ENCODE measurements at places on chromosomes 3 and 15.

DNA sequence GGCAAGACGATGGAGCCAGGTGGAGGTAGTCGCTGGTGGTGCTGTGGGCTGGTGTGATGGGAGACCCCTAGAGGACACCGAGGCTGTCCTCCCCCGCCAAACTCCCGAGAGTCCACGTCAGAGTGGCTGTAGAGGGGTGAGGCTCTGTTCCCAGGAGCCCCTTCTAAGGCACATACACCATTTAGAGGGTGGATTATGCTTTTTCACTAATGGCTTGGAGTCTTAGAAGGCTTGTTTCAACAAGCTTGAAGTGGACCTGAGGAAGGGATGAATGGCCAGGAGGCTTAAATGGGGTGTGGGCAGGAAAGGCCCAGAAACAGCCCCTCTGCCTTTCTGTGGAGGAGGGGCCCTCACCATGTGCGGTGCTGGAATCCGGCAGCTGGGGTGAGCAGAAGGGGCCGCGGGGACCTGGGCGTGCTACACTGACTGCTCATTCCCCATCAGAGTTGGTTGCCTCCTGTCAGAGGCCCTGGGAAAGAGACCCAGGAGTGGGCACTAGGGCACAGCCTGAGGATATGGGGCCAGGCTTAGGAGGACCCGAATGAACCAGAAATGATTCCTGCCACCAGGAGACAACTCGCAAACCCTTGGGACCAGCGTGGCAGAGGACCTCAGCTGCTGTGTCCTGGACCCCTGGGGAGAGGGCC lies 66.2 kb downstream of the FEM1B start:
- no peak for DNase-seq

- DNase-seq = no peak
These were observed 14.5 kb downstream of the IGDCC3 start for GRCh38 chr15:65363306-65363705.

- DNase-seq = no peak
These were observed 85.5 kb downstream of the FLNB start for GRCh38 chr3:58093574-58094195.

GRCh38 chr3:41095702-41096101 lies 103.6 kb upstream of the CTNNB1 start:
- no peak for DNase-seq

DNA sequence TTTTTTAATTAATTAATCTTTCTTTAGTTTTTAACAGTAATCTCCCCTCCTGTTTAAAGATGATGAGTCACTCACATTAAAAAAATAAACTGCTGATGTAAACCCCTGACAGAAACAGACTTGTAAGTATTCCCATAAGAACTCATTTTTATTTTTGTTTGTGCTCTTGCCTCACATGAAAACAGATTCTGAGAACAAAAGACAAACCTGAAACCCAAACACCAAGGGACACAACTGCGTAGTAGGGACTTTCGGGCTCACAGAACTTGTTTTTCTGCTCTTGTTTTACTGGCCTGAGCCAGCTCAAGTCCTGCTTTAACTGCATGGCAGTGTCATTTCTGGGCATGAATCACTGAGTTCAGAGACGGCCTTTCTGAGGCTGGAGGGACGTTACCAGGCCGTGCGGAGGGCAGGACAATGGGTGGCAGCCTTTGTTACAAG lies 600.8 kb downstream of the FOXP1 start:
- no peak for DNase-seq

DNA sequence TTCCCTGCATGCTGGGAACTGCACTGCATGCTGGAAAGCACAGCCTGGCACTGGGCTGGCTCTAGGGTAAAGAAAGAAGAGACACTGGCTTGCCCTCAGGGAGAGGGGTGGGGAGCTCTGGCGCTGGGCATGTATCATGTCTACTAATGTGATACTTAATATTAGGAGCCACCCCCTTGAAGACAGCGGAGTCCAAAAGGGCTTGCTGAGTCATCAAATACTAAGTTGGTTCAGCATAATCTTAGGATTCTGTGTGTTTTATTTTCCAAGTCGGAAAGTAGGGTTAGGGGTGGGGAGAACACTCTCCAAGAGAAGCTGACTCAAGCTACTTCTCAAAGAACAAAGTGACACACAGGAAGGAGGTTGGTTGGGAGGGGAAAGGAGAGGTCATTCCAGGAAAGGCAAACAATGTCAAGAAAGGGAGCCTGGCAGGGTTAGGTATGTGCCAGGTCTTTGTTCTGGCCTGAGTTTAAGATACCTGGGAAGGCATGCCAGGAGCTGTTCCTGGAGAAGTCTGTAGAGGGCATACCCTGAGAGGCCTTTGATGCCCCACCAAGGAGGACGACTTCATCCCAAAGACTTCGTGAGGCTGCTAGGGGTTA lies 237.8 kb upstream of the NR2E3 start:
- DNase-seq = no peak

DNA sequence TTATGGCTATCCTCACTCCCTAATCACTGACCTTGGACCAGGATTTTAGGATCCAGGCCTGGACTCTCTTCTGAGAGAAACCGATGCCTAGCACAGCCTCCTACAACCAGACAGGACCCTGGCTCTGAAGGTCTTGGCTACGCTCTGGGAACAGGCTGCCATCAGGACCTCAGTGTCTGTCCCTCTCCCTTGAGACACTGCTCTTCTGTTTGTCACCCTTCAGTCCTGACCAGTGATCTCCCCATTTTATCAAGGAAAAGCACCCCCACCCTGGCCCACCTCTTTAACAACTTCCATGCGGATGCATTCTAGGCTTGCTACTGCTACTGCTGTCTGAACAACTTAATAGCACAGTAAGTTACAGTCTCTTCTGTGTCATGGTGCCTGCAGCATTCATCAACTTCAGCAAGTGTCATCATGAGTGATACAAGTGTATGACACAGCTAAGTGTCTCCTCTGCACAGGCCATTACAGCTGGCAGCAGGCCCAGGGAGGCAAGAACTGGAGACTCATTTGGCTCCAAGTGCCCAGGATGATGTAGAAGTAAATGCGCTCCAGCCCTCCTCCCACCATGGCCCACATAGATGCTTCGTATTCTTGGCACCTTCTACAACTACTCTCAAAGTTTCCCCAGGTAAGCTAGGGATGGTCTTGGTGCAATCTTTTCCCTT lies 302.4 kb downstream of the EPHB1 start:
- DNase-seq = no peak

DNA sequence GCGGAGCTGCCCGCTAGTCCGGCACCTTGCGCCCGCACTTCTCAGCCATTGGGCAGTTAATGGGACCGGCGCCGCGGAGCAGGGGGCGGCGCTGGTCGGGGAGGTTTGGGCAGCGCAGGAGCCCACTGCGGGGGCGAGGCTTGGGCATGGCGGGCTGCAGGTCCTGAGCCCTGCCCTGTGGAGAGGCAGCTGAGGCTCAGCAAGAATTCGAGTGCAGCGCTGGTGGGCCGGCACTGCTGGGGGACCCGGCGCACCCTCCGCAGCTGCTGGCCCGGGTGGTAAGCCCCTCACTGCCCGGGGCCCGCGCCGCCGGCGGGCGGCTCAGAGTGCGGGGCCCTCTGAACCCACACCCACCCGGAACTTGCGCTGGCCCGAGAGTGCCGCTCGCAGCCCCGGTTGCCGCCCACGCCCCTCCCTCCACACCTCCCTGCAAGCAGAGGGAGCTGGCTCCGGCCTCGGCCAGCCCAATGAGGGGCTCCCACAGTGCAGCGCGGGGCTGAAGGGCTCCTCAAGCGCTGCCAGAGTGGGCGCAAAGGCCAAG lies 835.0 kb downstream of the TBL1XR1 start:
- no peak for DNase-seq

DNA sequence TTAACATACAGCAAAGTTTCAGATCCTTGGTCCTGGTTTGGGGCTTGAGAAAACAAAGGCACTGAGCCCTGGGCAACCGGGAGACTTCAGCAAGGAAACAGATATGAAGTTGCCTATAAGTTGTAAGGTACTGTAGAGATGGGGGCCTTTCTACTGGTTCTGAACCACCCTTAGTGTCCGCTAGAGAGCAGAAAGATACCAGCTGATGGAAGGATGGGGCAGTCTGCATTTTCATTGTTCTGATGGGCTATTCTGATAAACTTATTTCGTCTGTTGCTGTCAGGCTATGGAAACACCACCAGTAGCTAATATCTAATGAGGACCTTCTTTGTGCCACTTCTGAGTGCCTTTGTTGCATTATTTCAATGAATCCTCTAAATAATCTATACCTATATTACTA lies 38.7 kb downstream of the FGD5 start:
- no peak for DNase-seq
